Left ventricle myocardium inferior (tissue), 1 donor: ENCODE measurements at places on chromosomes 3 and 15.

DNA sequence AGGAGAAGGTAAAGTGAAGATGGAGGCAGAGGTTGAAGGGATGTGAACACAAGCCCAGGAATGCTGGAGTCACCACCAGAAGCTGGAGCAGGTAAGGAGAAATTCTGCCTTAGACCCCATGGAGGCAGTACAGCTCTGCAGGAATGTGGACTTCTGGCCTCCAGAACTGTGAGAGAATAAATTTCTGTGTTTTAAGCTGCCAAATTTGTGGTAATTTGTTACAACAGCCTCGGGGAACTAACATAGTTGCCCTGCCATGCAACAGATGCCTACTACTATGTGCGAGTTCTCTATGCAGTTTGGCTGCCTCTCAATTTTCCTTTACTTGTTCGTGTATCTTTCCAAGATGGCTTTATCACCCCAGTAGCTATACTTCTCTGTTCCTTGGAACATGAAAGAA, 394.1 kb downstream of the TUSC7 start:
- no peaks in the 10 kb centered on the region for H3K4me1 ChIP-seq
- H3K4me3 ChIP-seq: no peak overlapping the region
- no peaks in the 10 kb centered on the region for H3K36me3 ChIP-seq
- no peak for DNase-seq
- no peak overlapping the region for H3K27ac ChIP-seq

DNA sequence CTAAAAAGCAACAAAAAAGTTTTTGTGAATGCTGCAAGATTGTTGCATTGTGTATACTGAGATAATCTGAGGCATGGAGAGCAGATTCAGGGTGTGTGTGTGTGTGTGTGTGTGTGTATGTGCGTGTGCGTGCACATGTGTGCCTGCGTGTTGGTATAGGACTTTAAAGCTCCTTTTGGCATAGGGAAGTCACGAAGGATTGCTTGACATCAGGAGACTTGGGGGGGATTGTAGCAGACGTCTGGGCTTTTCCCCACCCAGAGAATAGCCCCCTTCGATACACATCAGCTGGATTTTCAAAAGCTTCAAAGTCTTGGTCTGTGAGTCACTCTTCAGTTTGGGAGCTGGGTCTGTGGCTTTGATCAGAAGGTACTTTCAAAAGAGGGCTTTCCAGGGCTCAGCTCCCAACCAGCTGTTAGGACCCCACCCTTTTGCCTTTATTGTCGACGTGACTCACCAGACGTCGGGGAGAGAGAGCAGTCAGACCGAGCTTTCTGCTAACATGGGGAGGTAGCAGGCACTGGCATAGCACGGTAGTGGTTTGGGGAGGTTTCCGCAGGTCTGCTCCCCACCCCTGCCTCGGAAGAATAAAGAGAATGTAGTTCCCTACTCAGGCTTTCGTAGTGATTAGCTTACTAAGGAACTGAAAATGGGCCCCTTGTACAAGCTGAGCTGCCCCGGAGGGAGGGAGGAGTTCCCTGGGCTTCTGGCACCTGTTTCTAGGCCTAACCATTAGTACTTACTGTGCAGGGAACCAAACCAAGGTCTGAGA, 4.7 kb downstream of the BHLHE40 start:
- peaks cover 84% of the 10 kb centered on the region for H3K4me1 ChIP-seq
- no peak for DNase-seq
- H3K4me3 ChIP-seq: peak overlapping the region; percentile 98
- no peaks in the 10 kb centered on the region for H3K27me3 ChIP-seq
- peaks cover 23% of the 10 kb centered on the region for H3K36me3 ChIP-seq

- H3K36me3 ChIP-seq: no peaks in the 10 kb centered on the region
- no peaks in the 10 kb centered on the region for H3K27me3 ChIP-seq
- no peak for DNase-seq
- no peak overlapping the region for H3K4me3 ChIP-seq
Observed at GRCh38 chr3:189267981-189268613, 96.3 kb downstream of the TPRG1 start.

DNA sequence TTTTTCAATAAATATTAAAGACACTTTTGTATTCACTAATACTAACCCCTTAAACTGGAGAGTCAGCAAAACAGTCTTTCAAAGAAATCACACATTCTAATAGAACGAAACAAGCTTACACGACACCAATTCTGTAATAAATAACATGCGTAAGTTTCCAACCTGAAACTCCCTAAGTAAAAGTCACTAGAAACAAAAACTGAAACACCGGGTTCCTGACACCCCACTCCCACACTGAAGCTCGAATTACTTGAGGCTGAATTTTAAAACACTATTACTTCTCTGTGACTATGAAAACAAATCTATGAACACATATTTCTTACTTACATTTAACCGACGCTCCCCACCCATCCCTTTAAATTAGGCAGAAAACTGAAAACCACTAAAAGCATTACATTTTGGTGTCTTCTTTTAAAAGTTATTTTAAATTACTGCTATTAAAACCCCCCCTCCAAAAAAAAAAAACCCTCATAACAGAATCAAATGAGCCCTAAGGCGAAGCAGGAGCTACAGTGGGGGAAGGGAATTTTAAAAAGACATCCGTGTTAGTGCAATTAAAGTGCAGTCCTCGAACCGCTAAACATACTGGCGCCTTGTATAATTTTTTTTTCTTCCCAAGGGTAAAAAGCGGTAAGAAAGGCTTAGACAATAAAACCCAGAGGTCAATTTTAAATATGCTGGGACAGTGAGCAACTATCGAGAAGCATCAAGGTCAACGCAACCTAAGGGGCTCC, 878 bp downstream of the SPPL2A start:
- H3K4me3 ChIP-seq: peak overlapping the region; percentile 89
- H3K27me3 ChIP-seq: no peaks in the 10 kb centered on the region
- H3K4me1 ChIP-seq: peaks cover 65% of the 10 kb centered on the region
- H3K36me3 ChIP-seq: no peaks in the 10 kb centered on the region

DNA sequence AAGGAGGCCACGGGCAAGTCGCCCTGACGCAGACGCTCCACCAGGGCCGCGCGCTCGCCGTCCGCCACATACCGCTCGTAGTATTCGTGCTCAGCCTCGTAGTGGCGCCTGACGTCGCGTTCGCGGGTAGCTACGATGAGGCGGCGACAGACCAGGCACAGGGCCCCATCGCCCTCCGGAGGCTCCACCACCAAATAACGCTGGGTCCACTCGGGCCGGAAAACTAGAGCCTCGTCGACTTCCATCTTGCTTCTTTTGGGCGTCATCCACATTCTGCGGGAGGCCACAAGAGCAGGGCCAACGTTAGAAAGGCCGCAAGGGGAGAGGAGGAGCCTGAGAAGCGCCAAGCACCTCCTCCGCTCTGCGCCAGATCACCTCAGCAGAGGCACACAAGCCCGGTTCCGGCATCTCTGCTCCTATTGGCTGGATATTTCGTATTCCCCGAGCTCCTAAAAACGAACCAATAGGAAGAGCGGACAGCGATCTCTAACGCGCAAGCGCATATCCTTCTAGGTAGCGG, at the start of gene EPM2AIP1:
EPM2AIP1 (minus strand) TSS at position 326 of the 520 bp plus-strand sequence; CDS start at position 272, 54 bp downstream.
- H3K4me1 ChIP-seq: peaks cover 86% of the 10 kb centered on the region
- peaks cover 30% of the 10 kb centered on the region for H3K36me3 ChIP-seq
- peak within 1 kb of the TSS; percentile 79 for H3K4me3 ChIP-seq
- no peaks in the 10 kb centered on the region for H3K27me3 ChIP-seq
- no peak for DNase-seq

GRCh38 chr3:73500321-73500720, 124.4 kb downstream of the PDZRN3 start:
- H3K4me3 ChIP-seq: no peak overlapping the region
- DNase-seq: no peak
- no peaks in the 10 kb centered on the region for H3K27me3 ChIP-seq
- H3K27ac ChIP-seq: peak overlapping the region; percentile 76
- H3K4me1 ChIP-seq: peaks cover 77% of the 10 kb centered on the region

DNA sequence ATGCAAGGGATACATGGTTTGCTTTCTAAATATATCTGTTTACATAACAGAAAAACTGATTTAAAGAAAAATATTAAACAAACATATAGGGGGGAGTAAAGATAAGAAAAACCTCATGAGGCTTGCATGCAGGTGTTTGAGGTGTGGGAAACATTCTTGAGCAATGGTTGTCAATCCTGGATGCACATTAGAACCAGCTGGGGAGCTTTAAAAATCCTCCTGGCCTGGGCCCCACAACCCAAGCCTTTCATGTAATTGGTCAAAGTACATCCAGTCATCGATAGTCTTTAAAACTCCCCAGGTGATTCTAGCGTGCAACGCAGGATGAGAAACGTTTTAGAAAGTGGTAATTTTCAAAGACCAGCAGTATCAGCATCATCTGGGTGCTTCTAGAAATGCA, 18.3 kb downstream of the NMNAT3 start:
- no peak for DNase-seq
- no peaks in the 10 kb centered on the region for H3K27me3 ChIP-seq
- peaks cover 22% of the 10 kb centered on the region for H3K4me1 ChIP-seq
- no peak overlapping the region for H3K4me3 ChIP-seq
- H3K27ac ChIP-seq: no peak overlapping the region

DNA sequence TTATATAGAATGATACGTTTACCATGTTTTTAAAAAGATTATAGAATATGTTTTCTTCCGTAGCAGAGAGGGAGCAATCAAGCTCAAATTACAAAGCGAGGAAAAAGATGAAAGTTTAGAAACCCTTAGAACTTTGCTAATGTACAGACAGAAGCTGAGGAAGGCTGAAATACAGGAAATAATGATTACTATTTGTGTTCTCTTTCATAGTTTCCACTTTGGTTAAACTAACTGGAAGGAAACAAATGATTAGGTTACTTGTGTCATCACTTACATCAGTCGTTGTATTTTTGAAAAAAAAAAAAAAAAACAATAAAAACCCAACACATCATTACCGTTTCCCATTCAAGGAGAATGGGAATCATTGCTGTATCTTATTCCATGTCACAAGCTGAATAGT, 337.8 kb upstream of the CBLB start:
- H3K36me3 ChIP-seq: no peaks in the 10 kb centered on the region
- no peak for DNase-seq
- peaks cover 25% of the 10 kb centered on the region for H3K4me1 ChIP-seq

GRCh38 chr3:40337136-40338108, 27.9 kb downstream of the EIF1B start:
- DNase-seq: no peak
- no peaks in the 10 kb centered on the region for H3K36me3 ChIP-seq
- H3K4me1 ChIP-seq: peaks cover 11% of the 10 kb centered on the region
- no peak overlapping the region for H3K27ac ChIP-seq

DNA sequence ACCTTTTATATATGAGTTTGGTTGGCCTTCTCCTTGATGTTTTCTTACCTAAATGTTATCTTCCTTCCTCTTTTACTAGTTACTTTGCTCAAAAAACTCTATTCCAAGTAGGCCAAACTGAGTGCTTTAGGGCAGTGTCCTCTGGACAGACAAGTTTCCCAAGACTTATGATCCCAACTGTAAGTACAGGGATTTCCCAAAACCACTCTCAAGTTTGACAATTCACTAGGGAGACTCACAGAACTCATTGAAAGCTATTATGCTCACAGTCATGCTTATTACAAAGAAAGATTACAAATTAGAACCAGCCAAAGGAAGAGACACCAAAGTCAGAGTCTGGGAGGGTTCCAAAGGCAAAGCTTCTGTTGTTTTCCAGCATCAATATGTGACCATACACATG, 534.2 kb upstream of the ALCAM start:
- no peaks in the 10 kb centered on the region for H3K4me1 ChIP-seq
- H3K4me3 ChIP-seq: no peak overlapping the region
- H3K36me3 ChIP-seq: no peaks in the 10 kb centered on the region
- DNase-seq: no peak
- no peak overlapping the region for H3K27ac ChIP-seq

GRCh38 chr15:42073418-42073817, 20.9 kb downstream of the PLA2G4D start:
- no peaks in the 10 kb centered on the region for H3K36me3 ChIP-seq
- no peak overlapping the region for H3K27ac ChIP-seq
- DNase-seq: no peak
- peaks cover 16% of the 10 kb centered on the region for H3K27me3 ChIP-seq

DNA sequence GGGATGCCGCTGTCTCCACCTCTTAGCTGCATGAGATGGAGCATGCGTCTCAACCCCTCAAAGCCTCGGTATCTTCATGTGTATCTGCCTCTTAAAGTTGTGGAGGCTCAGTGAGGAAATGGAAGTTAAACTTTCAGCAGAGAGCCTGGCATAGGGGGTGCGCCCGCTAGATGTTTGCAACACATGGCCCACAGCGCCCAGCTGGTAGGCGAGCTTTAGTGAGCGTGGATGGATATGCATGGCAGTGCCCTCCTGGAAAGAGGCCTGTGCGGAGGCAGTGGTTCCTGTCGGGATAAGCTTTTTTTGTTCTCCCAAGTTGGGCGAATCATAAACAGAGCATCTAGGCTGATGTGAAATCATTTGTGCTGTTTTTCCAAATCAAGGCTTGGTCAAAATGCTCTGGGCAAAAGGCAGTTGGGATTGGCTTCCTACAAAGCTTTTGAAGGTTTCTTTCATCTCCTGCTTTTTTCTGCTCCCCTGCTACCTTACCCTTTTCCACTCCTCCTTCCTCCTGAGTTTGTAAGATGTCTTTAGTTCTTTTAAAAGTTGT, 272.4 kb upstream of the TPM1 start:
- no peaks in the 10 kb centered on the region for H3K27me3 ChIP-seq
- no peak overlapping the region for H3K4me3 ChIP-seq
- H3K27ac ChIP-seq: no peak overlapping the region
- H3K4me1 ChIP-seq: peaks cover 24% of the 10 kb centered on the region
- no peak for DNase-seq
- H3K36me3 ChIP-seq: peaks cover 94% of the 10 kb centered on the region

GRCh38 chr15:100902436-100903167, 16.6 kb upstream of the LRRK1 start:
- no peaks in the 10 kb centered on the region for H3K36me3 ChIP-seq
- peak overlapping the region; percentile 82 for H3K27ac ChIP-seq
- DNase-seq: peak; percentile 65
- peak overlapping the region; percentile 52 for H3K4me3 ChIP-seq
- H3K4me1 ChIP-seq: peaks cover 46% of the 10 kb centered on the region

DNA sequence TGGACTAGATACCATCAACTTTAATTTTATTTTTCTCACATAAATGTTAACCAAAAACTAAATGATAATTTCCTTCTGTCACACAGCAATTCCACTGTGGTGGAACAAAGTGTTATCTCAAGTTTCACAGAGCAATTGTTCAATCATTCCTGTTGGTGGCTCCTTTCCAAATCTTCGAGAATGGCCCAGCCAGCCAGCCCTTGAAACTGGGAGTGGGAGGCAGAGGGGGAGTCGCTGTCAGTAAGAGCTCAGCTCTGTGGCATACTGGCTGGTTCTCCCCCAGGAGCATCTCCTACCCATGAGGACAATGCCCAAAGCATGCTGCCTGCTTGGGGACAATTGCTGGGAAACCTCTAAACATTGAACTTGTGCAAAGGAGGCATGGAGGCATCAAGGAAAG, 47.7 kb downstream of the MECOM start:
- no peaks in the 10 kb centered on the region for H3K36me3 ChIP-seq
- no peak for DNase-seq
- no peak overlapping the region for H3K4me3 ChIP-seq
- no peaks in the 10 kb centered on the region for H3K27me3 ChIP-seq
